ENCODE measurements at places on chromosomes 1 and 21.

GRCh38 chr1:201556841-201557571 lies 18.1 kb downstream of the NAV1 start:
- peaks cover 2% of the 10 kb centered on the region for H3K4me1 ChIP-seq
- no peak for DNase-seq
- no peak overlapping the region for H3K4me3 ChIP-seq
- no peak overlapping the region for H3K27ac ChIP-seq
- no peaks in the 10 kb centered on the region for H3K36me3 ChIP-seq
- H3K27me3 ChIP-seq = no peaks in the 10 kb centered on the region

- H3K27me3 ChIP-seq = no peaks in the 10 kb centered on the region
- H3K36me3 ChIP-seq = no peaks in the 10 kb centered on the region
- H3K27ac ChIP-seq = no peak overlapping the region
- H3K4me1 ChIP-seq = peaks cover 3% of the 10 kb centered on the region
Observed at GRCh38 chr1:63601061-63601460, 7.8 kb downstream of the PGM1 start.

DNA sequence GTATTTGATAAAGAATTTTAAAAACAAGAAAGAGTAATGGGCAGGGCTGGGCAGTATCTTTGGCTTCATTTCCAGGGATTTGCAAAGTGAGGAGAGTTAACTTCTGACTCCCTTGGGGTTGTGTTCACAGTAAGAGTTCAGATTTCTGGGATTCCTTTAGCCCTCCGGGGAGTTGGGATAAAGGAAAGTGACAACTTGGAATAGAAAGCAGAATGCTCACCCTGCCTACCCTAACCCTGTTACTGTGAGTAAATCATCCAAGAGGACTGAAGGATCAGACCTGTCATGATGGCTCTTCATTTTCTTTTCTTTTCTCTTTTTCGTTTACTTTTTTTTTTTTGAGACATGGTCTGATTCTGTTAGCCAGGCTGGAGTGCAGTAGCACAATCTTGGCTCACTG lies 76.1 kb downstream of the CACHD1 start:
- no peaks in the 10 kb centered on the region for H3K36me3 ChIP-seq
- no peaks in the 10 kb centered on the region for H3K27me3 ChIP-seq
- DNase-seq = no peak
- H3K4me3 ChIP-seq = no peak overlapping the region

DNA sequence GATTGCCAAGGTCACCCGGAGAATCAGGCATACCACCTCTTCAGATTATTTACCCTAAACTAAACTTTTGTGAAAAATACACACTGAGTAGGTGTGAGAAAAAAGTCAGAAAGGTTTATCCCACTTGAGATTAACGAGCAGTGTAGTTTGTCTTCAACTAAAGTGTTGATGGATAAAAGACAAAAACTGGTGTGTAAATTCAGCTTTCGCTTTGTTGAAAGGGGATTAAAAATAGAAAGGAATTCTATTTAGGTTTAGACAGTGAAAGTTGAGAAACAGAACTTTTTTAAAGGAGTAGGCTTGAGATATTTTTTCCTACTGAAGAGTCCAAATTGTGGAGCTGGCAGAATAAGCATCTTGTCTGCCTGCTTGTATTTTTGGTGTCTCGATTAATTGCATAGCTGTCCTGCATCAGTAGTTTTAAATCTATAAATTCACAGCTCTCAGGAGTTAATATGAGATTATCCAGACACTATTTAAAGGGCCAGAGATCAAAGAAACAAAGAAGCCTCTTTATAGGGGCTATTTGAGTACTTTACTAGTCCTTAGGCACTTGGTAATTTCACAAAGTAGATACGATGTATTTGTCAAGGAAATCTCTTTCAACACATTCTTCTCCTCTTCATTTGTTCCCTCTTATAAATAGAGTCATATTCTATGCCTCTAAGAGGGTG lies 46.7 kb upstream of the RABGAP1L start:
- no peak for DNase-seq
- no peak overlapping the region for H3K27ac ChIP-seq
- no peaks in the 10 kb centered on the region for H3K36me3 ChIP-seq
- H3K27me3 ChIP-seq = no peaks in the 10 kb centered on the region
- no peaks in the 10 kb centered on the region for H3K4me1 ChIP-seq
- H3K4me3 ChIP-seq = no peak overlapping the region

- no peak overlapping the region for H3K27ac ChIP-seq
- H3K36me3 ChIP-seq = no peaks in the 10 kb centered on the region
Observed at GRCh38 chr1:208177656-208178055, 66.5 kb downstream of the PLXNA2 start.

DNA sequence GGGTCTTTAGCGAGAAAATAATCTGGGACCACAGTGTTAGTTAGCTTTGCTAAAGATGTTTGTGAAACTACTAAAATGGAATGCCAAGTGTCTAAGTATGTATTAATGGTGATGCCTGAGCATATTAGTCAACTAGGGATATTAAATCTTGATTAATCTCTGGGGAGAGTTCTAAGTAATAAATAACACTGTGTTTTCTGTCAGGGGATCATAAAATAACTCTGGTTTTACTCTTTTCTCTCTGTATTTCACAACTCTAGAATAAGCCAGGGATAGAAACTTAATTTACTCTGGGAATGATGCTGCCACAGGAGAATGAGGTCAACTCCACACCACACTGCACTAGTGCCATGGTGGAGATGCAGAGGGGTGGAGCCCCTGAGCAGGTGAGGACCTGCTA lies 399.2 kb downstream of the PTBP2 start:
- no peaks in the 10 kb centered on the region for H3K36me3 ChIP-seq
- no peak overlapping the region for H3K27ac ChIP-seq
- H3K27me3 ChIP-seq = no peaks in the 10 kb centered on the region
- peaks cover 2% of the 10 kb centered on the region for H3K4me1 ChIP-seq
- DNase-seq = no peak

DNA sequence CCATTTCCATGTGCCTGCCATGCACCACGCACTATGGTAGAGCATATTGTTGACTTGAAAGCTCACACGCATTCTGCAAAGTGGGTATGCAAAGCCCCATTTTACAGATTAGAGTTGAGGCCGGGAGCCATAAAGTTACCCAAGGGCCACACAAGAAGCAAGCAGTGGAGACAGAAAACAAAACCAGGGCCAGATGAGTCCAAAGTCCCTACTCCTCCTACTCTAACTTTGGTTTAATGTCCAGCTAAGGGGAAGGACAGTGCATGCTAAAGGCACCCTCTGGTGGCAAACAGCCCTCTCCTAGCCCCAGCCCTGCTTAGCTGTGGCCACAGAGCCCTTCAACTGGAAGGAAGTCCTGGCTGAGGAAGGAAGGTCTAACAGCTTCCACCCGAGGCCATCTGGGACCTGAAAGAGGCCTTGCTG lies 74.9 kb downstream of the SLC66A1 start:
- DNase-seq = no peak
- no peaks in the 10 kb centered on the region for H3K27me3 ChIP-seq
- H3K4me1 ChIP-seq = no peaks in the 10 kb centered on the region
- H3K4me3 ChIP-seq = no peak overlapping the region
- H3K36me3 ChIP-seq = no peaks in the 10 kb centered on the region

GRCh38 chr1:11691302-11691914 lies at the start of gene DRAXIN:
DRAXIN (plus strand) TSS chr1:11691710; CDS start chr1:11706259, 14,549 bp downstream.
- H3K27ac ChIP-seq = no peak within 1 kb of the TSS
- peak within 1 kb of the TSS; percentile 98 for H3K4me3 ChIP-seq
- no peaks in the 10 kb centered on the region for H3K36me3 ChIP-seq
- DNase-seq = no peak
- H3K27me3 ChIP-seq = no peaks in the 10 kb centered on the region

- peaks cover 29% of the 10 kb centered on the region for H3K36me3 ChIP-seq
- H3K27ac ChIP-seq = no peak overlapping the region
- no peaks in the 10 kb centered on the region for H3K27me3 ChIP-seq
- no peak for DNase-seq
- H3K4me3 ChIP-seq = no peak overlapping the region
Observed at GRCh38 chr21:33909756-33910155, 5.8 kb downstream of the ATP5PO start.

GRCh38 chr1:67793562-67793961 lies 39.7 kb downstream of the GNG12 start:
- no peak overlapping the region for H3K4me3 ChIP-seq
- peaks cover 4% of the 10 kb centered on the region for H3K4me1 ChIP-seq
- H3K27ac ChIP-seq = no peak overlapping the region
- H3K36me3 ChIP-seq = no peaks in the 10 kb centered on the region
- H3K27me3 ChIP-seq = no peaks in the 10 kb centered on the region
- DNase-seq = no peak

GRCh38 chr1:218705911-218706893 lies 361.1 kb downstream of the TGFB2 start:
- no peak for DNase-seq
- H3K36me3 ChIP-seq = no peaks in the 10 kb centered on the region
- H3K27ac ChIP-seq = no peak overlapping the region
- no peak overlapping the region for H3K4me3 ChIP-seq
- H3K27me3 ChIP-seq = no peaks in the 10 kb centered on the region
- no peaks in the 10 kb centered on the region for H3K4me1 ChIP-seq

GRCh38 chr1:245972476-245972875 lies 534.6 kb downstream of the SMYD3 start:
- H3K36me3 ChIP-seq = no peaks in the 10 kb centered on the region
- H3K4me1 ChIP-seq = peaks cover 2% of the 10 kb centered on the region
- no peak overlapping the region for H3K4me3 ChIP-seq
- no peak for DNase-seq

- H3K27ac ChIP-seq = no peak overlapping the region
- no peak for DNase-seq
- H3K4me3 ChIP-seq = no peak overlapping the region
- no peaks in the 10 kb centered on the region for H3K36me3 ChIP-seq
- no peaks in the 10 kb centered on the region for H3K27me3 ChIP-seq
Observed at GRCh38 chr1:192869308-192869940, 60.6 kb downstream of the RGS2 start.

GRCh38 chr1:59055908-59056719 lies 240.8 kb upstream of the FGGY start:
- peaks cover 1% of the 10 kb centered on the region for H3K4me1 ChIP-seq
- no peaks in the 10 kb centered on the region for H3K27me3 ChIP-seq
- DNase-seq = no peak
- H3K27ac ChIP-seq = no peak overlapping the region

DNA sequence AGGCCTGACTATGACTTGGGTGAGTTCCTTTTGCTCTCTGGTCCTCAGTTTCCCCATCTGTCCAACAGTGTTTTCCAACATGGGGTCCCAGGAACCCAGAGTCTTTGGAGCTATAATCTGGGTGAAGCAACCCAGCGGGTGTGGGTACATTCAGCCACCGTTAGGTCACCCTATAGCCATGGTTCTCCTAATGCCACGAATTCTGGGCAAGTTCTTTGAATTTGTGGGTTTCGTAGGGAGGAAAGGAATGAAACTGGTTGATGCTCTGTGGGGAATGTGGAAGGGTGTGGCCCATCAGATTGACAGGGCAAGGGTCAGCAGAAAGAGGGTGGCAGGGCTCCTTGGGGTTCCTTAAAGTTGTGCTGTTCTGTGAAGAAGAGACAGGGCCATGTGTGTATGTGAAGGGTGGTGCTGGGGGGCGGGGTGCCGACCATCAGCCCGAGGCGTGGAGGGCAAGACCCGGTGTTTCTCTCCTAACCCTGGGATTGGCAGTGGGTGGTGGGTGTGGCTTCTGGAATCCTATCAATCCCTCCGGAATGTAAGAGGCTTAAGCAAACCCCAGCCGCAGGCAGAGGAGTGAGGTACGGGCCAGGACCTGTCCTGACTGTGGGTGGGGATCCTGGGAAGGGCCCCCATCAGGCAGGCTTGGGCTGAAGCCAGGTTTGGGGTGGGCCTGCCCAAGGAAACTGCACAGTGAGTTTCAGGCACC lies 35.5 kb upstream of the ZNF362 start:
- no peaks in the 10 kb centered on the region for H3K4me1 ChIP-seq
- H3K27me3 ChIP-seq = no peaks in the 10 kb centered on the region
- H3K4me3 ChIP-seq = no peak overlapping the region
- no peak for DNase-seq
- no peak overlapping the region for H3K27ac ChIP-seq

GRCh38 chr1:112396653-112397471 lies 848 bp downstream of the CTTNBP2NL start:
- no peaks in the 10 kb centered on the region for H3K27me3 ChIP-seq
- no peaks in the 10 kb centered on the region for H3K36me3 ChIP-seq
- no peaks in the 10 kb centered on the region for H3K4me1 ChIP-seq
- no peak for DNase-seq
- peak overlapping the region; percentile 79 for H3K4me3 ChIP-seq

GRCh38 chr1:197067457-197067818 lies 378 bp upstream of the F13B start:
- no peak overlapping the region for H3K4me3 ChIP-seq
- no peak for DNase-seq

DNA sequence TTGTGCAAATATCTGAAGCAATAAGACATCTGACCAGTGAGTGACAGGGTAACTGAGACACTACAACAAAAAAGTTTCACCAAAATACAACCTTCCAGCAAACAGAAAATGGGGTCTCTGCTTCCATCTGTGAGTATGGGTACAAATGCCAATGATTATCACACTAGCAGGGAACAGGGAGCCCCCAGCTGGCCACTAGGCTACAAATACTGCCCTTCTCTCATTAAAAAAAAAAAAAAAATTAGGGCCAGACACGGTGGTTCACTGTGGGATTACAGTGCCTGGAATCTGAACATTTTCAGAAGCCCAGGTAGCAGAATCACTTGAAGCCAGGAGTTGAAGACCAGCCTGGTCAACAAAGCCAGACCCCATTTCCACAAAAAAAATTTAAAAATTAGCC lies 48.4 kb upstream of the EDARADD start:
- H3K4me1 ChIP-seq = no peaks in the 10 kb centered on the region
- no peaks in the 10 kb centered on the region for H3K27me3 ChIP-seq
- H3K36me3 ChIP-seq = no peaks in the 10 kb centered on the region
- no peak for DNase-seq
- no peak overlapping the region for H3K4me3 ChIP-seq

- no peak for DNase-seq
- H3K4me3 ChIP-seq = no peak overlapping the region
- no peak overlapping the region for H3K27ac ChIP-seq
Observed at GRCh38 chr1:192401825-192402224, 85.0 kb downstream of the RGS21 start.

DNA sequence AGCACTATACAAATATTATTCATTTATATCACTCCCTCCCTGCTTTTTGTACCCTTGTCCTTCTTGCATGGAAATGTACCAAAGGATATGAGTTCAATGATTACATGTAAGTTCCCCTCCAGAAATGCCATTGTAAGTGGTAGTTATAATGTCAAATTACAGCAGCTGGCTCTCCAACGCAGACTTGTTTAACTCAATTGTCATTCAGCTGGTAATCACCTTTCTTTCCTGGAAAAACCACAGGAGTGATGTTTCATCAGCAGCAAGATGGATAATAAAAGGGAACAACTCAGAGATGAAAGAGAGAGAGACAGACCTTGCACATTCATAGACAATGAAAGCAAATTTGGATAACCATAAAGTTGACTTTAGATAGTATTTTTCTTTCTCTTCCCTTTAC lies 578.6 kb upstream of the PBX1 start:
- H3K36me3 ChIP-seq = no peaks in the 10 kb centered on the region
- no peaks in the 10 kb centered on the region for H3K4me1 ChIP-seq
- DNase-seq = no peak
- H3K27me3 ChIP-seq = no peaks in the 10 kb centered on the region
- H3K4me3 ChIP-seq = no peak overlapping the region
- no peak overlapping the region for H3K27ac ChIP-seq

- no peaks in the 10 kb centered on the region for H3K36me3 ChIP-seq
- H3K4me3 ChIP-seq = no peak overlapping the region
- no peaks in the 10 kb centered on the region for H3K4me1 ChIP-seq
- H3K27me3 ChIP-seq = no peaks in the 10 kb centered on the region
- DNase-seq = no peak
Observed at GRCh38 chr1:183493540-183494245, 21.4 kb downstream of the SMG7 start.

- H3K4me1 ChIP-seq = no peaks in the 10 kb centered on the region
- DNase-seq = no peak
- H3K36me3 ChIP-seq = peaks cover 22% of the 10 kb centered on the region
- H3K4me3 ChIP-seq = no peak overlapping the region
- H3K27ac ChIP-seq = no peak overlapping the region
- H3K27me3 ChIP-seq = no peaks in the 10 kb centered on the region
Observed at GRCh38 chr1:32801096-32801715, 16.0 kb downstream of the YARS1 start.

All from iPS DF 6.9 (cell line).